ENCODE measurements at places on chromosomes 4 and X.
A peak's percentile ranks its signal among the peaks of the same experiment; 100 is the strongest.

DNA sequence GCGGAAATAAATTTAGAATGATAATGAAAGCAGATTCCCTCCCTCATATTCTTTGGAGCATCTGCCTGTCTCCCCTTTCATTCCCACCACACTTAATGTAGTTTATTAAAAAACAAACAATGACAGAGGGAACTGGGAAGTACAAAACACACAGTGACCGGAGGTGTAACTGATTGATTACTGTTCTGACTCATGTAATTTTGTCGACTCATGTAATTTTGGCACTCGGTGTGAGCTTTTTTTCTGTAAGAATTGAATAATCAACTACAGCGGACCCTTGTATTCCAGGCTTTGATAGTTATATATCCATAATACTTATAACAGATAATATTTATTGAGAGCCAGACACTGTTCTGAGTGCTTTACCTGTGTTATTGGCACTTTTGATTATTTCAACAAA, 110.4 kb downstream of the PALLD start:
- DNase-seq = no peak

GRCh38 chr4:176320340-176320975, 692 bp downstream of the SPCS3 start:
- DNase-seq = peak; percentile 91

GRCh38 chr4:1246901-1247863, 1.7 kb downstream of the CTBP1 start:
- DNase-seq = peak; percentile 18

- DNase-seq = no peak
Measured at GRCh38 chrX:70128071-70128470, 5.2 kb upstream of the IGBP1 start.

DNA sequence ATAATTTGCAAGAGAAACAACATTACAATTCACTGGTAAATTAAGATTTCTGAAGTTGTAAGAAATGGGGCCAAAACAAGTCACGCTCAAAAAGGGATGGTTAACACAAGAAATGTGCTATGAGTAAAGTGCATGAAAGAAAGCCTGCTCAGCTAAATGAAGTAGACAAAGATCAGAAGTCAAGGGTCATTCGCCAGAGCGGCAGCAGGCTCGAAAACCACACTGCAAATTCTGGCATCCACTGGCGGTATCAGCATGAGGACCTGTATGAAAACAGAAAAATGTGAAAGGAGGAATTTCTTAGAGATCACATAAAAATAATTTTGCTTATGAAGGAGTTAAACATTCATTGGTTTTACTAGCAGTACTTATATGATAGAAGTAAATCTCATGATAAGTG, 49.6 kb downstream of the FBXL5 start:
- no peak for DNase-seq

DNA sequence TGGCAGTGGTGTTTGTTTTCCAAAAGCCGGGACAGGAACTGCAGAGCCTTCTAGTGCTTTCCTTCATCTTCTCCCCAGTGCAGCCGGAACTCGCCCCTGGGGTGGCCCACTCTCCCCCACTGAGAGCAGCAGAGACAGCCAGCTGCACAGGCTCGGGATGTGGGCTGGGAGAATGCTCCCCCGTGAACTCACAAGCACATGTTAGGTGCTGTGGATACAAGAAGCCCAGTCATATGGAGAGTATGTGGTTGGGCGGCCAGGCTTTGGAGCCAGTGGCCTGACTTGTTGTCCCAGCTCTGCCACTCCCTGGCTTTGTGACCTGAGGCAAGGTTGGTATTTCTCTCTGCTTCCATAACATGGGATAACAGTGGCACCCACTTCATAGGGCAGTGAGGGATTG, 9.4 kb upstream of the KIAA0232 start:
- no peak for DNase-seq

DNA sequence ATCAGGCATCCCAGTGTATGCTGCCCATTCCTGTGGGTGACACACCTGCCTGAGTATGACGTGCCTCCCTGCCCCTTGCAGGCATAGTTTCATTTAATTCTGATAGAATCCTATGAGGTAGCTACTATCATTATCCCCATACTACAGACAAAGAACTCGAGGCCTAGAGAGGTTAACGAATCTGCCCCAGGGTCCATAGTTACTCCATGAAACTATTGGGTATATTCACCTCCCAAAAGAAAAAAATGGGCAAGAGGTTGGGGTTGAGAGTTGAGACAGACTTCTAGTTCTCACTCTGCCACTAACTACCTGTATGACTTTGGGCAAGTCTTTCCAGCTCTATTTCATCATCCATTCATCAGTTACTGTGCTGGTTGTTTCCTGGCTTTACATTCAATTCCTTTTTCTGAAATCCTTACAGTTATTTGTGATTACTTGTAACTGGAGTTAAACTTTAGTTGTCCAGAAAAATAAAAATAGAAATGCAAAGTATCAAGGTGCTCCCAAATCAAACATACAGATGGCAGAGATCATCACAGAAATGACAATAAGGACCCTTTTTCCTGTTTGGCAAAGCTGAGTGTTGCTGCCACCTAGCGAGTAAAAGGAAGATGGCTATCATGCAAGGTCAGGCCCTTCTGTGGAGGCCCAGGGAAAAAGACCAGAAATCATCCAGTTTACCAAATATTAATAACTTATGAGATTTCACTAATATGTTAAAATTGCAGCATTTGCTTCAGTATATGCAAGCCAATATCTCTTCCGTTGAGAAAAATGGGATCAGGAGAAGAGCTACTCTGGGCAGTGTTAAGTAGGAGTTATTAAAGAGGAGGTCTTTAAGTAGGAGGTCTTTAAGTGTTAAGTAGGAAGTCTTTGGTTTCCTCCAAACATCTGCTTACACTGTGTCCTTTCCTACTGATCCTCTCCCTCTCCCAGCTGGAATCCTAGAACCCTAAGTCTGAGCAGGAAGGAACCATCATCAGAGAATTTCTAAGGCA, 17.1 kb upstream of the MAP7D3 start:
- DNase-seq = peak; percentile 43

- DNase-seq = no peak
Measured at GRCh38 chr4:124768596-124769365, 56.2 kb upstream of the ANKRD50 start.

DNA sequence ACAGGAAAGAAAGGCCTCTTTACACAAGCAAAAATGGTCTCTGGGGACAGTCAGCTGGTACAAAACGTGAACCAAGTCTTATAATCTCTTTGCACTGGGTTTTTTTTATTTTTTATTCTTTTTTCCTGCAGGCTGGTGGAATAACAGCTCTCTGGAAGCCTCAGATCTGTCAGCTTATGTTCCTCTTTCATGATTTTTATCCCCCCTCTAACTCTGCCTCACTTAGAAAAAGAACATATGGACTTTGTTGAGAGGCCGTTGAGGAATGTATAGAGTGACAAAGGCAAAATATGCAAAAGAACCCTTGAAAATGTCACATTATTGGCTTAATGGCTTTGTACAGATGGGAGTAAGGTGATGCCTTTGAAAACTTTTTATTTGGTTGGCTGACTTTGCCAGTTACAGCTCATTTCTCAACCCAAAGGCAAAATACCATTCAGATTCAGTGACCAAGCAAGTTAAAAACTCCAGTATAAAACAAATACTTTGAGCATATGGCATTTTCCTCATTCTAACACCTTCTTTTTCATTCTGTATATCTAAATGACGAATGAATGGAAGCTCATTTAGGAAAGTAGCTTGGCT, 111.1 kb downstream of the RNF150 start:
- no peak for DNase-seq

DNA sequence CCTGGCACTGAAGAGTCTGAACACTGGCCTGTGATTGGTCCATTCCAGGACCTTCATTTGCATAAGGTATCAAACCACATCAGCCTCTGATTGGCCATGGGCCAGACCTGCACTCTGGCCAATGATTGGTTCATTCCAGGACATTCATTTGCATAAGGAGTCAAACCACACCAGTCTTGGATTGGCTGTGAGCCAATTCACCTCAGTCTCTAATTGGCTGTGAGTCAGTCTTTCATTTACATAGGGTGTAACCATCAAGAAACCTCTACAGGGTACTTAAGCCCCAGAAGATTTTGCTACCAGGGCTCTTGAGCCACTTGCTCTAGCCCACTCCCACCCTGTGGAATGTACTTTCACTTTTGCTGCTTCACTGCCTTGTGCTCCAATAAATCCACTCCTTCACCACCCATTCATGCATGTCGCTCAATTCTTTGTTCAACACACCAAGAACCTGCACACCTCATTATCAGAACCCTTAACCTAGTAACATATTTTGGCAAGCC, 14.2 kb upstream of the HERC5 start:
- DNase-seq = no peak

DNA sequence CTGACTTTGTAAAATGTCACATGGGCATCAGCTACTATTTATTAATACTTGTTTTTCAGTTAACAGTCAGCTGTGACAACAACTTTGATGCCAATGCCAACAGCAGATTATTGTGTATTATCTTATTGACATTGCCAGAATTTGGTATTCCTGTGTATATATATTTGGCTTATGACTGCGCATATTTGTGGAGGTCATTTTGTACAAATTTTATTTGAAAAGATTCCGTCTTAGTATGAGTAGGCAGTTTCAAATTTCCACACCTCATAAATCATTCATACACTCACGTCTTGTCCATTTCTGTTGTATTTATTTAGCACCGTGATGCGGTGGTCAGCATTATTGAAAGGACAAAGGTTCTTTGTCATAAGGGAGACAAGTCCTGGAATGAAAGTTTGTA, 558.2 kb upstream of the NDST4 start:
- no peak for DNase-seq
